NCI-H1417 treated with DMSO at 0.1 percent for 48 hours (cell line): ENCODE measurements at places on chromosomes 1 and 21.

DNA sequence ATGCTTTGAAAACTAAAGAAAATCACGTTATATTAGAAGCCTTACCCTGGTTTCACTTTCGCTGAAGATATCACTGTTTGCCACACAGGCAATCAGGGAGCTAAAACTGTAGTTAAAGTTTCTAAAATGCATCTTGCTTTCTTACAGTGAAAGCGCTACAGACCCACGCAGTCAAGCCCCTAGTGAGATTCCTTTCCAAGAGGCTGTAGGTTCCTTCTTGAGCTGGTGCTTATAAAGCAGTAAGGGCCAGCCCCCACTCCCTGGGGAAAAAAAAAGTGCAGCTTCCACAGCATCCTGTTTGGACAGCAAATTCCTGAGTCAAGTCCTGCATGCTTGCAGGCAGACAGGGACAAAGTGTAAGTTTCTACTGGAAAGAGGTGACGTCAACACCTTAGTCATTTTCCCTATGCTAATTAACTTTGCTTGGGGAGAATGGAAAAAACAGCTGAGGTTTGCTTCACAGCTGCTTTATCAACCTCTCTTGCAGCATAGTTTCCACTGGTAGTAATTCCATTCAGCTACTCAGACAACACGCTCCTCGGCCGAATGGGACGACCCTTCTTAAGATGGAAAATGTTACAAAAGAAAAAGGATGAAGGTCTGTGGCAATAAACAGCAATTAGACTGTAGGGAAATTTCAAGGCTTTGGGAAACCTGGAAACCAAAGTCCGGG, 14.7 kb upstream of the KCNE1 start:
- no peak for DNase-seq

DNA sequence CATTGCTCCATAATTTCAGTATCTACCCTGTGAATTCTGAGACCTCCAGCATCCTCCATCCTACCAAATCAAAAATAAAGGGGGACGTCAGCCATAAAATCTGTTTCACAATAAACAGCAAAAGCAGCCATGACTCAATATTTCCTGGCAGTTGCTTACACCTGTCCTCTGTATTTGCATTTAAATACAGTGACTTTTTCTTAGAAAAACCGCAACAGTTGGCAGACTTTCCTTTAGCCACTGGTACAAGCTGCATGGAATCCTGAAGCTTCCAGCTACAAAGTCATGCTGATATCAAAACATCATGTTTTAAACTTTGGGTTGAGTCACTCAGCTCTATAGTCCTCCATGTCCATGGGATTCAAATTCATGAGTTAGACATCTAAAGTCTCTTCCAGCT, 278.0 kb upstream of the KAZN start:
- DNase-seq, result no peak

GRCh38 chr21:43634618-43635017, 24.7 kb downstream of the HSF2BP start:
- DNase-seq, result no peak

DNA sequence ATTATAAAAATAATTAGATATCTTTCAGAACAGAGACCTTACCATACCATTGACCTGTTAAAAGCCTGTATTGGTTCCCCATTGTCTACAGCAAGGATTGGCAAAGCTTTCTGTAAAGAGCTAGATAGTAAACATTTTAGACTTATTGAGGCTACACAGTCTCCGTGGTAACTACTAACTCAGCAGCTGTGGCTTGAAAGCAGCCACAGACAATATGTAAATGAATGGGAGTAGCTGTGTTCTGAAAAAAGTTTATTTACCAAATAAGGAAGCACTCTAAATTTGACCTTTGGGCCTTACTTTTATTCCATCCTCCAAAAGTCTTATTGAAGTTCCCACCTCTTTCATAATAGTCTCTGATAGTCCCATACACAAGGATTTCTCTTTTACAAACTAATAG, 39.7 kb downstream of the NUP210L start:
- DNase-seq, result no peak

DNA sequence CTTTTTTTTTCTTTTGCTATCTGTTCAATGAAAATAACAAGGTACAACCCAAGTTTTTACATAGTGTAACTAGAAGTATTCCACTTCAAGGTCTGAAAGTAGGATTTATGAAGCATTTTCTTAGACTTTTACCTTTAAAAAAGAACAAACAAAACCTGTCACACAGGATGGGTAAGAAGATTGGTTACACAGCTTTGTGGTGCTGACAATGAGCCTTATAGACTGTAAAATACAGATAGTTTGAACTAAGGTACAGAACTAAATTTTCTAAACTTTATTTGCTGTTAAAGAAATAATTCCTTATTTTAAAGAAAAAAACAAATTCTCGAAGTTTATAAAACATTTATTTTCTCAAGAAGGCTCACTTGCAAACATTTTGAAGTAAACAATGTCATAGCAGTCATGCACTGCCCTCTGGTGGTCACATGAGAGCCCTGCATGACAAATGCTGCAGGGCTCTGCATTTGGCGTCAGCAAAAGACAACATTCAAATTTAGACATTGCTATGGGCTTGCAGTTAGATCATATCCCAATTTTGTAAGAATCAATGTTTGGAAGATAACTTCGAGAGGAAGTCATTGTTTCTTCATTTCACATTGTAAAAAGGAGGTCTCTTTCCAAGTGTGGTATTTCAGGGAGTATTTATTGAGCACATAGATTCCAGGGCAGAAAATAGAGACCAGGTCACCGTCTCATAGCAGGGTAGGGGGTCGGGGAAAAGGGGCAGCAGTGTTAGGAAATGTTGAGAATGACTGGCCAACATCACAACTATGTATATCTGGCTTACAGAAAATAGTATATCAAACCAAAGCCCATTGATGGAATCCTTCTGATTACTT, 115.3 kb upstream of the FMN2 start:
- DNase-seq, result no peak
